ENCODE measurements at places on chromosomes 7 and 10.

DNA sequence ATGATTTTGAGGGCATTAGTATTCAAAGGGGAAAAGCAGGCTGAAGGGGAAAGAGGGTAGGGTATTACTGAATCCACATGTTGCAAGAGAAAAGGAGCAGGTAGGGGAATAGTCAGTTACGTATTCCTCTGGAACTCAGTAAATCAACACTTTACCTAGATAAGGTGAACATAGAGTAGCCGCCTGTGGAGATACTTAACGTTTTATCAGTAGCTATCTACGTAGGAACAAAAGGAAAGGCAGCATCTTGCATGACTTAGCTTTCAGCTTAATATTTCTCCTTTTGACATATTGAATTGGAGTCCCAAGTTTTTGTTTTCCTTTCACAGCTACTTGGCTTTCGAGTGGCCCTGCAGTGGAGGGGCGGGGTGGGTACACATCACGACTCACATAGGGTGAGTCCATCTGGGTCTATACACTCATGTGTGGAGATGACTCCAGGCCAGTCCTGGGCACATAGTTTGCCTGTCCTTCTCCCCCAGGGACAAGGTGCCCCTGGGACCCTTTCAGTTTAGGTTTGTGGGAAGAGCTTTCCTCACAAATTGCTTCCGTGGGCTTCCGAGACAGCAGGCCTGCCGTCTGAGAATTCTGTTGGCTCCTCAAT is 48.1 kb downstream of the CCNY start:
- no peak for DNase-seq

DNA sequence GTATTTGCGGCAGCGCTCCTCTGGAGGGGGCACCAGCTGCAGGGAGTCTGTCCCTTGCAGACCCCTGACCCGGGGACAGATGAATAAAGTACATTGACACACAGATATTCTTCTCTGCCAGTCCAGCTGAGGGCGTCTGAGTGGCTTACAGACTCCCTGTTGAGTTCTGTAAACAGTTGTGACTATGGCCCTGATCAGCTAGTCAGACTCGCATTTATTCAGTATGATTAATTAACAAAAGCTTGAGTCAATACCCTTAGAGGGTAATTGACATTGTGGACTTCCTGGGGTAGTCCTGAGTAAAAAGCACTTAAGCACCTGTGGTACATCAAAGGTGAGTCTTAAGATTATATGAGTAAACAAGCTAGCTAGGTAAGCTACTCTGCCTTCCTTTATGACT is 21.0 kb downstream of the ANKRD30A start:
- no peak for DNase-seq

DNA sequence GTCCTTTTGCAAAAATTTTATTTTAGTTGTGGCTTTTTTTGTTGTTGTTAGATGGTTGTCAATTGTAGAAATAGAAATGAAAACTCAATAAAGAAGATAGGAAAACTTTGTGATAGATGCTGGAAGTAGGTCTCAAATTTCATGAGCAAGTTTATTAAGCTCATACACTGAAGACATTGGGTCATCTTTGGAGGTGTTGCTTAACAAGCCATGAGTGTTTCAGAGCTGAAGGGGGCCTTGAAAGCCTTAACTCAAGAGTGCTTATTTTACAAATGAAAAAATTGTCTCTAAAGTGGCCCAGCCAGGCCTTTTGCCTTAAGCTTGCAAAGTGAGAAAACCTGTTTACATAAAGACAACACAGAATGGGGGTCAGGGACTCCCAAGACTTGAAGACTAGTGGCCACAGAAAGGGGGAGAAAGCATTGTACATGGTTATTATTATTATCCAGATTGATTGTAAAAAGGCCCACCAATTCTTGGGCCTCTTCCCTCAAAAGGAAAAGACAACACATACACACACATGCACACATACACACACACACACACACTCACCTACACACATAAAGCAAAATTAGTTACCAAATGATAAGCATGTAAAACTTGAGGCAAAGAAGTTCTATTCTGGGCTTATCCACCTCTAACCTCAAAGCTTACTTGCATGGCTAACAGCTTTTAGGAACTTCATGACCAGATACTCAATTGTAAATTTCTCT is 49.7 kb upstream of the GLCCI1 start:
- DNase-seq = no peak

DNA sequence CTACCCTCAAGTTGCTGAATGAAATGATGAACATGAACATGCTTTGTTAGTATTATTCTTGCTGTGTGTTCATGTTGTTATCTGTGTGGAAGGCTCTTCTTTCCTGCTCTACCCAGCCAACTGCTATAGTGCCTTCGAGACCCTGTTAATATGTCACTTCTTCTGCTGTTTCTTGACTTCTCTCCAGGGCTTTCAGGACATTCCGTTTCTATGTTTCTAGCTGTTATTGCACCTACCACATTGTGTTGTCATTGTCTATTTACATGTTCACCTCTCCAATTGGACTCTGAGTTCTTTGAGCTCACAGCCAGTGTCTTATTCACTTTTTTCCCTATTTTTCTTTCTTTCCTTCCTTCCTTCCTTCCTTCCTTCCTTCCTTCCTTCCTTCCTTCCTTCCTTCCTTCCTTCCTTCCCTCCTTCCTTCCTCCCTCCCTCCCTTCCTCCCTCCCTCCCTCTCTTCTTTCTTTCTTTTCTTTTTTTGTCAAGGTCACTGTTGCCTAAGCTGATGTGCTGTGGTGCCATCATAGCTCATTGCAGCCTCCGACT is 40.4 kb downstream of the BAMBI start:
- DNase-seq = no peak

DNA sequence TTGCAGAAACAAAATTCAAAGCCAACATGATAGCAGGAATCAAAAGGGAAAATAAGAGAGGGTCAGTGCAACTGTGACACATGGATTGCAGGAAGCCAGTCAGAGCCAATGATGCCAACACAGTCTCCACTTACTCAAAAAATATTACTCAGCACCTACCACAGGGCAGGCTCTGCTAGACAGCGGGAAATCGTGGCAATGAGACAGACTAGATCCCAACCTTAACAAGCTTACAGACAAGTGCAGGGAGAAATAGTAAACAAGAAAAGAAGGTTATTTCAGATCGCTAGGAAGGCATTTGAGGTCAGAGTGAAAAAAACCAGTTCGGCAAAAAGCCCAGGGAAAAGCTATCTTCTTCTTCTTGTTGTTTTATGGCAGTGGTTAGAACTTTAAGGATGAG is 45.2 kb upstream of the NPFFR1 start:
- no peak for DNase-seq

DNA sequence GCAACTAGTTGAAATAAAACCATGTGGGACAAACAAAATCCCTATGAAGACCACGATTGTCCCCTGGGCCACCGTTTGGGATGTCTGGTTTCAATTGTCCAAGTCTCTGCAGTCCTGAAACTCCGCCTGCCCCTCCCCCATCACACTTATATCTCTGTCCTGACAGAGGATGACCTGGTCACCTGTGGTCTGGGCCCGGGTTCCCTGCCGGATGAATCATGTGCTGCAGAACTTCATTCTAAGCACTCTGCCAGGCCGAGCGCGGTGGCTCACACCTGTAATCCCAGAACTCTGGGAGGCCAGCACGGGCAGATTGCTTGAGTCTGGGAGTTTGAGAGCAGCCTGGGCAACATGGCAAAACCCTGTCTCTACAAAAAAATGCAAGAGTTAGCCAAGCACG is 91.1 kb downstream of the COL13A1 start:
- no peak for DNase-seq

GRCh38 chr7:63233881-63234280 is 764.8 kb upstream of the ZNF722 start:
- no peak for DNase-seq

GRCh38 chr10:69513617-69514016 is 59.6 kb downstream of the NEUROG3 start:
- DNase-seq = no peak

- no peak for DNase-seq
Observed at GRCh38 chr10:7258948-7259523, 151.8 kb downstream of the SFMBT2 start.

- DNase-seq = no peak
Observed at GRCh38 chr7:106236065-106236464, 48.7 kb downstream of the NAMPT start.

GRCh38 chr7:1666823-1667565 is 3.1 kb upstream of the ELFN1 start:
- no peak for DNase-seq

DNA sequence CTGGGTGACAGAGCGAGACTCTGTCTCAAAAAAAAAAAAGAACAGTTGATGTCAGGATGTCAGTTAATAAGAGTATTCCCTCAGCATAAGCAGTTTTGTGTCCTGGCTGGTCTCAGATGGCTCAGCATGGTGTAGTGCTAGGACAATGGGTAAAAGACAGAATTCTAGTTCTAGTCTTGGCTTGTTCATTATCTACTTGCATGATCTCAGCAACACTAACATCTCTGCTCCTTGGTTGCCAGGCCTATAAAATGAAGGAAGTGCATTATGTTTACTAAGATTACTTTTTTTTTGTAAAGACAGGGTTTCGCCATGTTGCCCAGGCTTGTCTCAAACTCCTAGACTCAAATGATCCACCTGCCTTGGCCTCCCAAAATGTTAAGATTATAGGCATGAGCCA is 84.3 kb upstream of the SP8 start:
- DNase-seq = no peak

DNA sequence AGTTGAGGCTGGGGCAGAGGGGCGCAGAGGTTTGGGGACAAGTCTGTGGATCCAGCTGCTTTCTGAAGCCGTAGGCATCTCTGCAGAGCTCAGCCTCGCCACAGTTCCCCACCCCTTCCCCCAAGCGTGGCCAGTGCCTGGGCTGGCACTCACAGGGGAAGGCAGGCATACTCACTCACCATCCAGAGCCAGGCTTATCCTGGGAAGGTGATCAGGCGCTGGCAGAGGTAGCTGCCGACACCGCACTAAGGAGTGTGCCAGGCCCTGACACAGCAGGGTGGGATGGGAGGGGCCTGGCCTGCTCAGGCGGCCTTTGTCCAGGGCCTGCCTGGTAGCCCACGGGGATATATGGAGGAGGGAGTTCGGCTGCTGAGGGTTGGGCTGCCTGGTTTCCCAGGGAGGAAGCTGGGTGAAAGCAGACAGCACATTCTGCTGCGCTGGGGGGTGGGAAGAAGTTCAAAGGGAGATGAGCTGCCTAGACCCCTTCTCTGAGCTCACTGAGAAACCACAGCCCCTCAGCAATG is 15.9 kb downstream of the VSIR start:
- no peak for DNase-seq

DNA sequence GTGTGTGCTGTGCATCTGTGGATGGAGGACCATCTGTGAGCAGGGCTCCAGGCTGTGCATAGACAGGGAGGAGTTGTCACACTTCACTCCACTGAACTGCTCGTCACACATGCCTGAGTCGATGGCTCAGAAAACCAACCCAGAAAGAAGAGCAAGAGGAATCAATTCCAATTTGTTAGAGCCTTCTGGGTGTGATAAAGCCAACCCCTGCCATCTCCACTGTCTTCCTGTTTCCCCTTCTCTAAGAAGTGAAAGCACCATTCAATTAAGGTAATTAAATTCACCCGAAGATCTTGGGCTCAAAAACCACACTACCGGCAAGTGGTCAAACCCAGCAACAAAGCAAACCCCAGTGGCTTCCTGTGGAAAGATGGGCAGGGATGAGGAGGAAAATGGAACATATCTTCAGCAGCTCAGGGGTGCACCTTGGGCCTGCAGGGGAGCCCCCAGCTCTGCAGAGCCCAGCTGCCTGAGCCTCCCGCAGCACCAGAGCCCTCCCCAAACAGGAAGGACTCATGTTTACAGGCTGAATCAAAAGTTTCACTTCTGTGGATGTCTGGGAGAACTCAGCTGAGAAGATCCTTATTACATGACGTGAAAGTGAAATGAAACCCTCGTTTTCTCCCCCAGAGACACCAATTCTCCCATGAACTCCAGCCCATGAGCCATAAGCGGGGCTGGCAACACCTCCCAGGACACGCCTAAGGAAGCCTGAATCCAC is 10.9 kb downstream of the C10orf71 start:
- no peak for DNase-seq

GRCh38 chr10:45592432-45592831 is 80.1 kb downstream of the ZFAND4 start:
- DNase-seq = no peak

- DNase-seq = no peak
Observed at GRCh38 chr7:30166841-30167235, 32.1 kb downstream of the MTURN start.

DNA sequence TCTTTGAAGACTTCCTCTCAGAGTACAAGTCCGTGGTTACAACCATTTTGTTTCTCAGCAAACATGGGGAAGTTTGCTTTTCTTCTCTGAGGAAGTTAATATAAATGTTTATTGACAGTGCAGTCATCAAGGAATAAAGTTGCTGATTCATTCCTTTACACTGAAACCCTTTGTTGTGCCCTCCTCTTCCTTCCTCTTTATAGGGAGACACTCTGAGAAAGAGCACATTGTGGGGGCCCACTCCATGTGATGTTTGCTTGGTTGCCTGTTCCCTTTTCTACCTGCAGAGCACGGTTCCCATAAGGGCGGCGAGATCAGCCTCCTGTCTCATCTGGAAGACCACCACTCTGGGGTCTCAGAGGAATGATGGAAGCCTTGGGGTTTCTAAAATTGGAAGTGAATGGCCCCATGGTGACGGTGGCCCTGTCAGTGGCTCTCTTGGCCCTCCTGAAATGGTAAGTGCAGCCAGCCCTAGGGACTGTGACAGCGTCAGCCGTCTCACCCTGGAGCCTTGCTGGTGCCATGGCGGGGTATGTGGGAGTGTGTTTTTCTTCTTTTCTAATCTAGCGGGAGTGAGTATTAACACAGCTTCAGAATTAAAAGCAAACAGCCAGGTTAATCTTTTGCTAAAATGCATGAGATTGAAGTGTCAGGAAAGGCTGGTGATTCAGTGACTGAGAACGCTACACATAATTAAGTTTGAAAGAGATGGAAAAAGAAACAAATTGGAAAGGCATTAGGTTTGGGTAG is at the start of gene TBXAS1:
TBXAS1 (plus strand) TSS at position 240 of the 750 bp plus-strand sequence; CDS start at position 367, 127 bp downstream.
- no peak for DNase-seq

DNA sequence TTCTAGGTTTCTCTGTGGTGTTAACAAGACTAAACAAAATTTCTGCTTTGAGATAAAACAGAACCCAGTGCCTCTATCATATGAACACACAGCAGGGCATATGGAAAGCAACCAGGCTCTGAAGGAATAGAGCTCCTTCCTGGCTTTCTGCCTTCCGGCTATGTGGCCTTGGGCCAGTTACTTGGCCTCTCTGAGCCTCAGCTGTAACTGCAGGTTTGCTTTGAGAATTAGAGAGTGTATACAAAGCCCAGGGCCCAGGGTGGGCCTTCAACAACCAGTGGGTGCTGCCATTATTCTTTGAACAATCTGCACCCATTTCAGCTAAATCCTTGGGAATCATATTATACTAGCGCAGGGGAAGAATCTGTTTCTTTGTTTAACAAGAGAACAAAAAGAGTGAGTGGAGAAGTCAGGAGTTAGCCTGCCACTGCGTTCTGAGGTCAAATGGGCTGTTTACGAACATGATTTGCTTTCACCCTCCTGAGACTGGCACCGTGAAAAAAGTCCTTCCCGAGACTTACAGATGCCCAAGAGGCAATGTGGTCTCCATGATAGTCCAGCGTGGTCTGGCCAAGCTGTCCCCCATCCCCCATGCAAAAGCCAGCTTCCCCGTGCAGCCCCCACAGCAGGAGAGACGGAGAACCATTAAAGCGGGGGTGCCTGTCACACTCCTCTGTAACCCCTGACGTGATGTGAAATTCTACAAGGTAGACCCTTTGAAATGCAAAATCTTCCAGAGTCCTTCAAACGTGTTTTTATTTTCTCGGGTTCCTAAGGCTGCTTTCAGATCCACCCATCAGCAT is 4.9 kb downstream of the FAM53B start:
- DNase-seq = no peak
